ENCODE measurements at places on chromosomes 3 and 15.

DNA sequence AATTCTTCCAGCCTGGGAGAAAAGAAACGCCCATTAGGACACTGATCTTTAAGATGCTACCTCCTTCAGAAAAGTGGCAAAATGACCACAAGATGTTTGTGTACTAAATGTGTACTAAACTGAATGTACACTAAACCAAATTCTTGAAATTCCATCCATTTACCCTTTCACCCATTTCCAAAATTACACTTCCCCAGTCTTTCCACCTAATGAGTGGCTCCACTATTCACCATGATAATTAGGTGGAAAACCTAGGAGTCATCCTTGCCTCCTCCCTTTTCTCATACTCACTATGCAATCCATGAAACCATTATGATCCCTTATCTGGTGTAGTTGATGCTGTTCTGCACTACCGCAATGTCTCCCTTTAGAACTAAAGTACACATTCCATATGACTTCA, 452.1 kb upstream of the THBS1 start:
- DNase-seq = no peak

DNA sequence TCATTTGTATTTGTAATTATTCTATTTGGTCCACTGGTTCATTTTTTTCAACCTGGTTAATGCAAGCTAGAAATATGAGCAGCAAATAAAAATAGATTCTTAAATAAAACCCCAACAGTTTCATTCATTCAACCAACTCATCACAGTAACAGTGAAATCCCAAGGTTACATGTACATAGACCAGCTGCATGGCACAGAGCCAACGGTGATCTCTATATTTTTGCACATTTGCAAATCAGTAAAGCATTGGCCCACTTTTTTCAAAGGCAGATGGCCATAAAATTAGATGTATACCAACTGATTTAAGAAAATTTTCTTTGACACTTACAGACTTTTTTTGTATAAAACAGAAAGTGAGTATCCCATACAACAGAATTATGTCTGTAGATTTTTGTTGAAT, 49.3 kb downstream of the STRIT1 start:
- no peak for DNase-seq

DNA sequence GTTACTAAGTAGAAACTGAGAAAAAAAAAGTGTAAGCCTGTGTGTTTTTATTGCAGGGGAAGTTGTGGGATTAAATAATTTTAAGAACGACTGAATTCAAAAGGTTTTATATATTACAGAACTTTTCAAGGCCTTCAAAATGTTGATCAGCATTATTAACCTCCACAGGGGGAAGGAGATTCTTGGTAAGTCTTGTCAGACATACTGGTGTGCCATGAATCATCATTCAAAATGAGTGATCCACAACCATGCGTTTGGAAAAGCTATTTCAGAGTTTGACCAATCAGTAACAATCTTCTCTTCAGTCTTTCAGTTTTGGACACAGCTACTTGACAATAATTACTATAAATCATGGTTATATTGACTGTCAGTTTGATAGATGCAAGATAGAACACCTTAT, 70.2 kb downstream of the ADAMTS9 start:
- no peak for DNase-seq

DNA sequence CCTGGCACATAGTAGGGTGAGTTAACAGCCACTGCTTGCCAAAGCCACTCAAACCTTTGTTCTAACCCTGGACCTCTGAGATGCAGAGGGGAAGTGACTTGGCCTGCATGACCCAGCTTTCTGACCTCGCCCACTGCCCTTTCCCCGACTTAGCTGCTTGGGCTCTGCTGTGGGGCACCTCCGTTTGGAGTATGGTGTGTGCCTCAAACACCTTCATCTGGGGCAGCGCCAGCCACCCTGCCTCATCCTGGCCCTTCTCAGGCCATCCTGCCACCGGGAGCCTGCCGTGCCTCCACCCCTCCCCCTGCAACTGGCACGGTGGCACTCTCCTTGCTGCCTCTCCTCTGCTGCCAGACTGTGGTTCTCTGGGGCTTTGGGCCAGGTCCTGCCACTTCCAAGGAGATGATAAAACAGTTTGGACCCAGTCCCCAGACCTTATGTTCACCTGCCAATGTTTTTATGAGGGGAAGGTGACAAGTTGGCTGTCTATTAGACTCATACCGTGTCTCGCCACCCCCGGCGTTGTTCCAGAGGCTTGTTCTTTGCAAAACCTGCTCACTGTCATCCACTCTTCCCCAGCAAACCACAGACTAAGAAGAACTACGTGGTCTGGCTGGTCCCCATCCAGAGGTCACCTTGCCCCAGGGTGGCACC, 32.2 kb downstream of the SLC6A6 start:
- no peak for DNase-seq

- no peak for DNase-seq
Observed at GRCh38 chr3:127446756-127447155, 143.8 kb downstream of the TPRA1 start.

GRCh38 chr15:37260255-37260654, 159.9 kb upstream of the MEIS2 start:
- DNase-seq = no peak

- no peak for DNase-seq
Observed at GRCh38 chr15:101324524-101325177, 29.6 kb upstream of the SNRPA1 start.

DNA sequence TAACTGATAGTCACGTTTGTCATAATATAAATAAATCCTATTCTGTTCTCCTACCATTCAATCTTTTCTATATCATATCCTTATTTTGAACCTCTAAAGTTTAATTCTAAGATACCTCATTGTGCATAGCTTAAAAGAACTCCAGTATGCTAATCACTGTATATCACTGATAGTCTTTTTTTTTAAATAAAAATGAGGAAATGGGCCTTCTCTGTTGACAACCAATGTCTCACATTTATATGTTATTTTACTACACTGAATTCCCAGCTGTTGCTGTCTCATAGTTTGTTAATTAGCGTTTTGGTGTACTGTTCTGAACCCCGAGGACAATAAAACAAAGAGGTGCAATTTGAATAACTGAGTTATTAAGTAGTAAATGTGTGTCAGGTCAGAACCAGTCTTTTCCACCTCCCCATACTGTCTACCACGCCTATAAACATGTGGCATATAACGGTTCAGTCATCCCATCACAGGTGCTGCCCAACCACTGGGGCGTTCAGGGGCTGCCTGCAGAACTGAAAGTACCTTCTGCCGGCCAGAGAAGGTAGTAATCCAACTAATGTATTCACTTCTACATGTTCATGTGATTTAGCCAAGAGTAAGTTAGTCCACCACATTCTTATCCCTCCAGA, 14.9 kb downstream of the CBLB start:
- no peak for DNase-seq

GRCh38 chr3:105827959-105828358, 40.9 kb downstream of the CBLB start:
- no peak for DNase-seq

DNA sequence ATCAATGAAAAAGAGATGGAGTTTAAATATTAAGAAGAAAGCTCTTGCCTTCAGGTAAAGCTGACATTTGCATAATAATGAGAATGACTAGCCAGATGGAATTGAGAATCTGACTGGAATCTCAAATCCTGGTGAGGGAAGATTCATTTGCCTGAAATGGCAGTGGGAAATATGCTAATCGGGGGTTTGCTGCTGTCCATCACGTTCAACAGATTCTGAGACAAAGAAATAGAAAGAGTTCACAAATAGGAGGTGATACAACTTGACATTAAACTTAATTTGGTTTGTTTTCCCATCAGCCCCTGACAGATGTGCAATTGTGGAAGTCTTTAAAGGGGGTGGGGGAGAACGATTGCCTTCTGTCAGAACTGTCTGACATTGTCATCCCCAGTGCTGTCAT, 347.4 kb downstream of the PDCD6IP start:
- no peak for DNase-seq

GRCh38 chr3:10454907-10455544, 50.4 kb downstream of the ATP2B2 start:
- no peak for DNase-seq

DNA sequence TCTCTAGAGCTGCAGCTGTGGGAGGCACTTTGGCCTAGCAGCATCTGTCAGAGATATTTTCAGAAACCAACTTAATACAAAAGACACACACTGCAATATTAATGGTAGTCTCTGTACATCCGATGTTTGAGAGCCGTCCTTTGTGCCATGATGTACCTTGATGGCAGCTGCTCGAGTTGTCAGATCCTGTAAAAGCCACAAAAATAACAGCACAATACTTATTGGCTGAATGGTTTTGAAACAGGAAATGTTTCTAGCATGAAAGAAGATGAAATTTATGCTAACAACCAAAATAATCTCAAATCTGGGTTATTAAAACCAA, 445.5 kb upstream of the TBL1XR1 start:
- DNase-seq = no peak

GRCh38 chr3:189502676-189503257, 128.4 kb upstream of the TP63 start:
- no peak for DNase-seq

- DNase-seq = no peak
Observed at GRCh38 chr3:185084901-185085300, 68.0 kb downstream of the C3orf70 start.

DNA sequence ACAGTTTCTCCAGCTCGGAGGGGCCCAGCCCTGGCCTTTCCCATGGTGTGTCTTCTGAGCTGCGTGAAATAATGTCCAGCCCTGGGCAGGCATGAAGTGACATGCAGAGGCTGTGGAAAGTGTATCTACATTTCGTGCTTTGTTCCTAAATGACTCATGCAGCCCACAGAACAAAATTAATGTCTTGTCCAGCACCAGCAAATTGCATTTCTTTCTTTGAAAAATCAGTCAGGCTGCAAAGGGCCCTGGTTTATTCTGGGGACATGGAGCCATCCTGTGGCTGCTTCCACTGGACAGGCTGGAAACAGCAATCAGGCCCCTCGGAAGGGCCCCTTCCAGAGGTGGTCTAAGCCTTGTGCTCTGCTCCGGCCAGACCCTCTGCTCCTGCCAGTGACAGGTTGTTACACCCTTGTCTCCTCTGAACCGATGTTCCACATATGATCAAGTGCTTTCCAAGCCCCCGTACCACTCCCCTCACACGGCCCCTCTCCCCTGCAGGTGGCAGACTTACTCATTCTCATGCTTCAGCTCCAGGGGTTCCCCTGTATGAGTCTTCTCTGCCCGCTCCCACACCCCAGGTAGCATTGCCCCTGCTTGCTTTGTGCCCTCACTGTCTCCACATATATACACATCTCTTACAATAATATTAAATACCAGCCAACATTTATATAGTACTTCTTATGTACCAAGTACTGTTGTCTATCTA, 33.7 kb downstream of the CRYGS start:
- DNase-seq = no peak

GRCh38 chr15:77074350-77074749, 3.4 kb upstream of the TSPAN3 start:
- DNase-seq = no peak

GRCh38 chr3:6447166-6447801, 413.6 kb upstream of the GRM7 start:
- DNase-seq = no peak

DNA sequence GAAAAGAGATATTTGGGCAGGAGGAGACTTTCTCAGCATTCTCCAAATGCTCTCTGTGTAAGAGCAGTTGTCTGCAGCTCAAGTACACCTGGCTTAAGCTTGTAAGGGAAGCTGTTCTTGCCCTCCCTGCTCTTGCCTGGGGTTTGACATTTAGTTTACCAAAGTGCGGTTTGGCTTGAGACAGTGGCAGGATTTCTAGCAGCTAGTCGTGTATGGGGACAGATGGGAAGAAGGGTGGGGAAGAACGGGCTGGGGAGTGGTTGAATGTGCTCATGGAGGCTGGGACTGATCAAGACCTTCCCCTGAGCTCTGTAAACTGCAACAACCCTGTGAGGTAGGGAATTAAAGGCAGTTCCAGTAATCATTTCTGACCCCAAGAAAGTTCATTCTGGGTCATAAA, 39.8 kb downstream of the SQOR start:
- DNase-seq = no peak

- DNase-seq = no peak
Observed at GRCh38 chr3:156455839-156456238, 99.1 kb downstream of the SSR3 start.

GRCh38 chr3:42601896-42602581, 1.6 kb downstream of the NKTR start:
- no peak for DNase-seq

GRCh38 chr3:191695131-191695814, 234.3 kb downstream of the PYDC2 start:
- no peak for DNase-seq
